ENCODE measurements at places on chromosomes 11 and 22.

DNA sequence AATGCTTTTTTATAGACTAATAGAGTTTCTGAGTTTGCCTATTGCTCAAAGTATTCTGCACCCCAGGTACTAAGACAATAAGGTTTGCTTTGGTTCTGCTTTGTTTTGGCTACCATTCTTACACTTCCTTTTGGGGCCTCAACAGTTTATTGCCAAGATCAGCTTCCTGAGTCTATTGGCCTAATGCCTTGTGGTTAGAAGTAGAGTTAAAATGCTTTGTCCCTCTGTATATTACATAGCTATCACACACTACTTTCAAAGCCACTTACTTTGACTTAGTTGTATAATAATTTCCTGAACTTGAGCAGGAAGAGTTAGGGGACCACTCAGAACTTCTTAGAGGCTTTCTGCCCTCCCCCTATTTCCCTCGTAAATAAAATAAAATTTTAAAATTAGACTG, 96.5 kb downstream of the DLG2 start:
- peak; percentile 12 for DNase-seq

- DNase-seq: no peak
Observed at GRCh38 chr11:63868399-63869064, 29.6 kb downstream of the MARK2 start.

DNA sequence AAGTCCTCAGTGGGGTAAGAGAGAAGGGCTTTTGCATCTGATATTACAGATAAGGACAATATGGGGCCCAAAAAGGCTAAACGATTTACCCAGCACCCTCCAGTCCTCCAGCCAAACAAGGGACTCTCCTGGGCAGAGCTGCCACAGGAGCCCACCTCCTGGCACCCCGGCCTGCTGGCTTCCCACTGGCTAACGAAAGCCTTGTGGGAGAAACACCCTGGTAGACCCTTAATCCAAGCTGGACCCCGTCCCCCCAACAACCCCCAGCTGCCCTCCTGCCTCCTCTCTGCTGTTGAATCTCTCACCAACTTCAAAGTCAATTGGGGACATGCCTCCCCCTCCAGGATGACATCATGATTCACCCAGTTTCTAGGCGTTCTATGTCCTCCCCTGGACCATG, 10.8 kb downstream of the C1QTNF6 start:
- DNase-seq: no peak

- no peak for DNase-seq
Observed at GRCh38 chr11:93850594-93851018, at the start of gene VSTM5. VSTM5 (minus strand) TSS chr11:93850618; CDS start chr11:93850502, 116 bp downstream.

DNA sequence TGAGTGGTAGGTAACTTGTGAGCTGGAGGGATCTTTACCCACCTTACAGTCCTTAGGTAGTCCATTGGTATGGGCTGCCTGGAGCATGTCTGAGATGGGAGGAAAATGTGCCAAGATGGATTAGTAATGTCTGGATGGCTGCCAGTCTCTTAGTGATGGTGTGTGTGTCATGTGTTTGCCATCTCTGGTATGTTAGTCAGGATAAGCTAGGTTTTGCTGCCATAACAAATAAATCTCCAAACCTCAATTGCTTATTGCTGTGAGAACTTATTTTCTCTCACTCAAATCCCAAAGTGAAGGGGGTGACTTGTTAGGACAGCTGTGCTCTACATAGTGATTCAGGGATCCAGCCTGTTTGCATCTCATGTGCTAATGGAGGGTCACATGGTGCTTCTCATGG, 40.9 kb upstream of the MYEOV start:
- no peak for DNase-seq

- DNase-seq: no peak
Observed at GRCh38 chr22:24827296-24827695, 21.3 kb downstream of the SGSM1 start.

DNA sequence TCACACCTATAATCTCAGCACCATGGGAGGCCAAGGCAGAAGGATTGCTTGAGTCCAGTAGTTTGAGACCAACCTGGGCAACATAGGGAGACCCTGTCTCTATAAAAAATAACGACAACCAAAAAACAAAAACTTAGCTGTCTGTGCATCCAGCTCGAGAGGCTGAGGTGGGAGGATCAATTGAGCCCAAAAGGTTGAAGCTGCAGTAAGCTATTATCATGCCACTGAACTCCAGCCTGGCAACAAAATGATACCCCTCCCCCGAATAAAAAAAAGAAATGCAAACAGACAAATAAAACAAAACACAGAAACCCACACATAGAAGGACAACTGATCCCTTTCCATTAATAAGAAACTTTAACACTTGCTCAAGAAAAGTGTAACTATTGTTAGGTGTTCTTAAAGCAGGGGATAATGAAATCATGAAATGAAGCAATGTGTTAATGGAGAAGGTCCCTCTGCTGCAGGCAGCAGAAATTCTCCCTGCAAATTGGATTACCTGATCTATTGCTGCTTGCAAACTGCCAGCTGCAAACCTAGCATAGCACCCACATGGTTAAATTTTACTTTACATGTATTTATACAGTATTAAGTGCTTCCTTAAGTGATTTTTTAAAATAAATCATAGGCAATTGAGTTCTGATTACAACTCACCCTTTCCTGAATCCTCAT, 226.3 kb downstream of the SBF2 start:
- no peak for DNase-seq

DNA sequence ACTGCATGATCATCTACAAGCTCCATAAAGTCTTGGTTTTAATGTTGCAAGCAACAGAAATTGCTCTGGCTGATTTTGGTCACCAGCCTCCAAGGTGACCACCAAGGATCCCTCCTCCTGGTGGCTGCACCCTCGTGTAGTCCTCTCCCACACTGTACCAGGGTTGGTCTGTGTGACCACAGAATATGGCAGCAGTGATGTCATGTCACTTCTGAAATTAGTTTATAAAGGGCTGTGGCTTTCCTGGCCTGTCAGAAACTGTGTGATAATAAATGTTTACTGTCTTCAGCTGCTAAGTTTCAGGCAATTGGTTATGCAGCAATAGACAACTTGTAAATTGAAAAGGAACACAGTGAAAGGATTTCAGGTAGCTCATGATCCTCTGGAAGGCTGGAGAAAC, 5.3 kb upstream of the PRDM11 start:
- peak; percentile 51 for DNase-seq

DNA sequence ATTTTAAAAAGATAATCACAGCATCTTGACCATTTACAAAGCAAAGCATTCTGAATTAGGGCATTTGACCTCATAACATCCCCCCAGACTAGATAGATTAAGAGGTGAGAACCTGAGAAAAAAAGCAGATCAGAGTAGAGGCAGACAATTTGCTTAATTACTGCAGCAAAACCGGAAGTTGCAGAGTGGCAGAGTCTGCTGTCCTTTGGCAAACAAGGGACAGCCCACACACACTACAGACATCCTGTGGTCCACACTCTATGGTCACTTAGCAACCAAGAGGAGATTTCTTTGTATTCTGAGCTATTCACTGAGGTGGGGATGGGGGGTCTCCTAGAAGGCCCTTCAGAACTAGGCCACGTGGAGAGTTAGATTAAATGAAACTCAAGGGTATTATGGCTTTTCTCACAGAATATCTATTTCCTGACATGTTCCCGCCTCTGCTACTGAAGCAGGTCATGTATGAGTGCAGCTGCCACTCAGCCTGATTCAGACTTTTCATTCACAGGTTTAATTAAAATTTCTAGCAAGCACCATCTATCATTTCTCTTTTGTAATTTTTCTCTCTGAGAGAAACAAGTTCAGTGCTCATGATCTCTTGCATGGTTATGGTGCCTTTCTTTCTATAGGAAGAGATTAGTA, 48.5 kb downstream of the SVIP start:
- peak; percentile 37 for DNase-seq

GRCh38 chr22:25757686-25758085, 15.7 kb downstream of the MYO18B start:
- DNase-seq: no peak
